ENCODE measurements at places on chromosomes 4 and X.

- no peak for DNase-seq
Measured at GRCh38 chr4:147610686-147611085, 6.5 kb upstream of the TMEM184C start.

- DNase-seq = peak; percentile 53
Measured at GRCh38 chr4:153143527-153144348, 60.5 kb upstream of the TRIM2 start.

- no peak for DNase-seq
Measured at GRCh38 chrX:13087322-13088155, 43.1 kb upstream of the FAM9C start.

DNA sequence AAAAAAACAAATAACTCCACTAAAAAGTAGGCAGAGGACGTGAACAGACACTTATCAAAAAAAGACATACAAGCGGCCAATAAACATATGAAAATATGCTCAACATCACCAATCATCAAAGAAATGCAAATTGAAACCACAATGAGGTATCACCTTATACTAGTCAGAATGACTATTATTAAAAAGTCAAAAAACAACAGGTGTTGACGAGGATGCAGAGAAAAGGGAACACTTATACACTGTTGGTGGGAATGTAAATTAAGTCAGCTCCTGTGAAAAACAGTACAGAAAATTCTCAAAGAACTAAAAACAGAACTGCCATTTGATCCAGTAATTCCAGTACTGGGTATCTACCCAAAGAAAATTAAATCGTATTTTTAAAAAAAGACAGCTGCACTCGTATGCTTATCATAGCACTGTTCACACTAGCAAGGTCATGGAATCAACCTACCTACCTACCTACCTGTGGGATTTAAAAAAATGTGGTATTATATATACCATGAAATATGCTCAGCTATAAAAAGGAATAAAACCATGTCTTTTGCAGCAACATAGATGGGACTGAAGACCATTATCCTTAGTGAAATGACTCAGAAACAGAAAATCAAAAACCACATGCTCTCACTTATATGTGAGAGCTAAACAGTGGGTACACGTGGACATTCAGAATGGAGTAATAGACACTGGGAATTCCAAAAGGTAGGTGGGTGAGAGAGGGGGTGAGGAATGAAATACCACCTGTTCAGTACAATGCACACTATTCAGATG is 24.8 kb upstream of the PTPN13 start:
- no peak for DNase-seq

DNA sequence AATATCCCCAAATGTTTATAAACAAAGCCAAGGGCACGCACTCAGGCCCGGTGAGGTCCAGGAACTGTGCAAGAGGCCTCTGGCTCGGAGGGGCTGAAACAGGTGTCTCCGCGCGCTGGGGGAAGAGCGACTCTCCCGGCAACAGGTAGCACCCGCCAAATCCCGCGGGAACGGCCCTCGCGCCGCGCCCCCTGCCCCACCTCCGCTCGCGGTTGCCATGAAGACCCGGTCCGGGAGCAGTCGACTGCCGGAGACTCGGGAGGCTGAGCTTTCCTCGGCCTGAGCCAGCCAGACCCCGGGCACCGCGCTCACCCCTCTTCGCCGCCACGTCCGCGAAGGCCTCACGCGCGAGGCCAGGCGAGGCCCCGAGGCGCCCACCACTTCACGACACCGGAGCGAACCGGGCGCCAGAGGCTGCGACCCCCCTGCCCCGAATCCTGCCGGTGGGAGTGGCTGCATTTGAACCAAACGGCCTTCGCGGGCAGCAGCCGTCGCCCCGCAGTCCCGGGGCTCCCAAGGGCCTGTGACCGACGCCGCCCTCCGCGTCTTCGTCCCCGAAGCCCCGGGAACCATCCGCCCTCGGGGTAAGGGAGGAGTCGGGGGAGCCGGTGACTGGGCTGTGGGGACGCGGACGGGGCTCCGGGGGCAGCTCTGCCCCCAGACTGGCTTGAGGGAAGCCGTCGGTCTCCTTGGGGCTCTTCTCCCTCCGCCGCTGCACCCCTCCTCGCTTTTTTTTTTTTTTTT is at the start of gene NSUN7:
TSS of gene NSUN7 (plus strand) at position 239 of the 744 bp plus-strand sequence. CDS start 739 bp downstream, outside the sequence.
- peak; percentile 77 for DNase-seq

DNA sequence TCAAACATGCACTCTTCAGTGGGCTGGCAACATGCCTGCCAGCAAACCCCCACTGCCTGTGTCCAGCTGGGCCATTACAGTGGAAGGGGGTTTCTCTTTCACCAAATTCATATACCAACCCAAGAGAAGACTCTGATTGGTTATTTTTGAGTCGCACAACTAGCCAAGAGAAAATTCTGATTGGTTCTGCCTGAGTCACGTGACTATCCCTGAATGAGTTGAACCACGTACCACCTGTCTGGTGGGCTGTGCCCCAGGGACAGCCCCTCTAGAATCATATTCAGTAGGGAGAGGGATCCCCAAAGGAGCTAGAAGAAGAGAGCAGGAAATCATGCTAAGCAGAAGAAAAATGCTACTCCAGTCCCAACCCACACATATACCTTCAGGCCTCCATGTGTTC is 313.1 kb downstream of the STK32B start:
- no peak for DNase-seq

DNA sequence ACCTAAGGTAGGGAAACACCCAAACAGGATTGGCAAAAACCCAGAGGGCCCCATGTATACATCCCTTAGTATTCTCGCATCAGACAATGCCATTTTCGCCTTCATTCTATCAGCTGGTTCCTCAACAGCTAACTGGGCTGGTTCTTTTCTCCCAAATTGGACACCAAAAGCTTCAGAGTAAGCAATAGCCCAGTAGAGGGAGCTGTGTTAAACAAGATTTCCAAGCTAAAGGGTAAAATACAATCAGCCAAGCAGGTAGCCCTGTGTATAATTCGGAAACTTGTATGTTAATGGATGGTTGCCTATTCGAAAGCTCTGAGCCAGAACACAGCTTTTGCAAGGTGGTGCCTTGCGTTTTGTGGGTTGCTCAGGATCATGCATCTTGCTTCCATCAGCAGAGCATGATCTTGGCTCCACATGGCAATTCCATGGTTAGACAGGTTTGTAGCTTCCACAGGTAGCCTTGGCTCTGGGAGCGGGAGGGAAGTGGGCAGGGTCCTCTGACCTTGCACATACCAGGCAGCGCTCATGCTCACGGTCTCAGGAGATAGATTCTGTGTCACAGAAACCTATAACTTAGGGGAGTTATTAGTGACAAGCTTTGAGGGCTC is 115.2 kb upstream of the LNX1 start:
- peak; percentile 18 for DNase-seq

DNA sequence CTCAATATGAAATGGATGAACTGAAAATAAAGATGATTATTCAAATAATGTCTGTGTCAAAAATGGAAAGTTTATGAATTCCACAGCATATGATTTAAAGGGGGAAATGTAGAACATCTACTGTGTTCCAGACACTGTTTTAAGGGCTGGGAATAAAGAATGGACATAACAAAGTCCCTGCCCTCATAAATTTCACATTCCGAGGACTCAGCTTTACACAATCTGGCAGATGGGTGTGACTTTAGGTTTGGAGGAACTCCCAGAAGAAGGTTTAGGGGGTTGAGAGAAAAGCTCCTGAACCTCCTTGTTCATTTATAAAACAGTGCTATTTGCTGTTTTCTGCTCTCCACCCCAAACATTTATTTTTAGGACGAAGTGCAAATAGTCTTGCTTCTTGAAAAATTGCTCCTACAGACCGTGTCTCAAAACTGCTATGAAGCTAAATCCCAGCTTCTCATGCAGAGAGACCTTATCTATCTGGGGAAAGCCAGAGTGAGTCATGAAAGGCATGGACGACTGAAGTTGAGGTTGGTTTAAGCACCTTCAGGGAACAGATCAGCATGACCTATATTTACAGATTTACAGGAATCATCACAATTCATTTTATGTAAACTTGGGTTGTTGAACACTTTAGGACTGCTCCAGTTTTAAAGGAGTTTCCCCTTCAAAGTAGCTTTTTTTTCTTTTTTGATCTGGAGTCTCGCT is 184.3 kb downstream of the HS6ST2 start:
- no peak for DNase-seq

GRCh38 chr4:177558995-177559394 is 116.8 kb upstream of the AGA start:
- DNase-seq = no peak

GRCh38 chrX:136318895-136319597 is 18.3 kb downstream of the ADGRG4 start:
- no peak for DNase-seq

DNA sequence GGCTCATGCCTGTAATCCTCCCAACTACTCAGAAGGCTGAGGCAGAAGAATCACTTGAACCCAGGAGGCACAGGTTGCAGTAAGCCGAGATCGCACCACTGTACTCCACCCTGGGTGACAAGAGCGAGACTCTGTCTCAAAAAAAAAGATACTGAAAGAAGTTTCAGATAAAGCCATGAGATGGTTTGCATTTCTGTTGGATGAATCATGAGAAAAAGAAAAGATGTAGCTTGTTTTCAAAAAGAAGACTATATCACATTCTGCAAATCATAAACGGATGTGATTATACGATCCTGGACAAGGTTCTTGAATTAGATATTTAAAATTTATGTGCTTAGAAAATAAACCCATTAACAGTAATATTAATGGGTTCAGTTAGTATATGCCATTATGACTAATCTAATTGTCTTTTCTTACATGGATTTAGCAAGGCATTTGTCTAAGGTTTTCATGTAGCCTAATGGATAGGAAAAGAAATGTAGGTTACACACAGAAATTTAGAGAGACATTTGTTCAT is 345.9 kb downstream of the SLC7A11 start:
- DNase-seq = no peak

DNA sequence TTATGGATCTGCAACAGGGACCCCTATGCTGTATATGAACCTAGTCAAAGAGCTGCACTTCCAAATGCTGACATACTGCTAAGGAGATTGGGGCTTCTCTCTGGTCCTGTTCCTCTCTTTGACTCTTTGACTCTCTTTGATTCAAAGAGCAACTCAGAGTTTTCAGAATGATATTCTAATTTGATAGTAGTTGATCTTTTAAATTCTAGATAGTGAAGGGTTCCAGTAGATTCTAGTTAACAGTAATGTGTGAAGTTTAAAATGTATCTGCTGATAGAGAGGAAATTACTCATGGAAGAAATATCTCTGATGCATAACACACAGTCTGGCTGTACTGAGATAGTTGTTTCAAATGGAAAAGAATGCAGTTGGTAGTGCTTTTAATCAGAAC is 239.1 kb downstream of the RASL11B start:
- no peak for DNase-seq

DNA sequence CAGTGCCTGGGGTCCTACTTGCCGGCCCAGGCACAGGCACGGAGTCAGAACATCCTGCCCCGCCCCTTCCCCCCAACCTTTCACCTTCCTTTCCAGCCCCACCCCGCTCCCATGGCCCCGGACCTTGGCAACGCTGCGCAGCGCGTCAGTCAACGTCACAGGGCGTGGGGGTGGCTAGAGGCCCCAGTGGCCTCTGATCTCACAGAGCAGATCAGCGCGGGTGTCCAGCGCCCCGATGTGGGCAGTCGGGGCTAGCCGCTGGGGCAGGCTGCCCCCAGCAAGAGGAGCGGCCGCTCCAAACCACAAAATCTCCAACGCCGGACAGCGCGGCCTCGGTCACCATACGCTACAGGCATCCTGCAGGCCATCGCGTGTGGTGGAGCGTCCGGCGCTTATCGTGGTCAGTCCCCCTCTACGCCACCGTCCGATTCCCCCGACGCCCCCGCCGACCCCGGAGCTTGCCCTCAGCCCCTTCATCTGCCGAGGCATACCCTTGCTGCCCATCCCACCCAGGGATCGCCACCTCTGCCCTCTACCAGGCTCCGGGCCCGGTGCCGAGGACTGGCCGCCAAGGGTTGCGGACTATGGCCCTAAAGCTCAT is 69.6 kb upstream of the APOOL start:
- DNase-seq = no peak

DNA sequence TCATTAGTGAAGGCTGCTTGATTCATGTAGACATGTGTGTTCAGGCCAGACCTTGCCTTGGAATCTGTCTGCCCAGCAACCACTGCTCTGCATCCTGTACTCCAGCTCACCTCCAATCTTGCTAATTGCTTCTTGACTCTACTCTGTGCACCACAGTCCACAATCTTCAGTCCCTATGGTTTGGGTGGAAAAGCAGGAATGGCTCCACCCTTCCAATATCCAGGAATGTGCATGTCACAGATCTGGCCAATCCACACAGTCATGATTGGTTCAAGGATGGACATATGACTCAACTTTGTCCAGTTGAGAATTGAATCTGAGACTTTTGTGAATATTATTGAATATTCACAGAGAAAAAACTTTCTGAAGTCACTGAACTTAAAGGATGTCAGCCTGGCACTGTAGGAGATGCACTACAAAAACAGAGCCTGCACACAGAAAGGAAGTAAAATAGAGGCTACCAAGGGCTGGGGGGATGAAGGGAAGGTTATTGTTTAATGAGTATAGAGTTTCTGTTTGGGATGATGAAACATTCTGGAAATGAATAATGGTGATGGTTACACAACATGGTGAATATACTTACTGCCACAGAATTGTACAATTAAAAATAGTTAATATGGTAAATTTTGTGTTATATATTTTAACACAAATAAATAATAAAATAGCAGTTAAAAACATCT is 161.3 kb upstream of the USP38 start:
- no peak for DNase-seq

DNA sequence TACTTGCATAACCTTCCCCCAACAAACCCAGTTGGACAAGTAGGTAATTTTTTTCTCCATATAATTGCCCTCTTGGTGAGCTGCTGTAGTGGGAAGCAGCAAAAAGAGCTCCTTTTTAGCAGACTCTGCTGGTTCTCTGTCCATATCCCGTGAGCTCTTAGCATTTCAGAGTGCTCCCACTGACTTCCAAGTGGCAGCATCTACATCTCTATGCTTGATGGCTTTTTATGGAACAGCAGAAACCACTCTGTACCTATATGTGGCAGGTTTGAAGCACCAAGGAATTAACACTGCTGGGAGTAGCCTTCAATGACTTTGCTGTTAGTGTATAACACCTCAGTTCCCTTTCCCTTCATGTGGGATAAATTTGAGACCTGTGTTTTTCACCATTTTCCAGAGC is 168.4 kb upstream of the NHS start:
- no peak for DNase-seq

- no peak for DNase-seq
Measured at GRCh38 chr4:19214591-19215186, 1037.0 kb upstream of the SLIT2 start.

DNA sequence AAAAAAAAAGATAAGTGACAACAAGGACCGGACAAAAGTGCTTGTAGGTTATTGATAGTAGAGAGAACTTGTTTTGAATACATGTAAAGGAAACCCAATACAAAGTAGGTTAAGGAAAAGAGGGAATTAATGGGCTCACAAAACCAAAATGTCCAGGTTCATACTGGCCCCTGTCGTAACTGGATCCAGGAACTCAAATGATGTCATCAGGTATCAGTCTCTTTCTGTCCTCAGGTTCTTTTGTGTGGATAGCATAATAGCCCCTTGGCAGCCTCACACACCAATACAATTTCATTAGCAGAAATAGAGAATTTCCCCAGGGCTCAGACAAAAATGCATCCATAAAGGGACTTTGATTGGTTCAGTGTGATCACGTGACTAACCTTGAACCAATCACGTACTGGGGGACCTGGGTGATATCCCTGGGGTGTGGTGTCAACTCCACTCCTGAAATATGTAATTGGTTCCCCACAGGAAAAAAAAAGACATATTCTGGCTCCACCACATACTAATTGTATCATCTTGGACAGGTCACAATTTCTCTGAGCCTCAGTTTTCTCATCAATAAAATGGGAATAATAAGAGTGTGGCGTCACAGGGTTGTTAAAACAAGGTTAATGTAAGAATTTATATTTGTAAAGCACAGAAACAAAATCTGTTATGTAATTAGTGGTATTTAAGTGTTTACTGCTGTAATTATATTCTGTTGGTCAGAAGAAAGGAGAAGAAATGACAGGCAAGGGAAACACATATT is 174.8 kb downstream of the PDGFRA start:
- no peak for DNase-seq
